Activated CD4-positive, alpha-beta T cell treated with anti-CD3 and anti-CD28 coated beads for 36 hours (primary cell): ENCODE measurements at places on chromosomes 6 and 20. TPM values are rescaled to one million over a fixed set of nuclear protein-coding genes. Genes with fewer than 3 reads are reported as not detected.

The AFDN gene
- 11.9 TPM for total RNA-seq

The EDN3 gene
- total RNA-seq: 0.11 TPM

The GRIK2 gene
- not detected for total RNA-seq

The NFS1 gene
- 44.6 TPM for total RNA-seq

The MUC22 gene
- total RNA-seq: not detected

The TREM2 gene
- not detected for total RNA-seq

The TBC1D32 gene
- 9.9 TPM for total RNA-seq

The XKR7 gene
- not detected for total RNA-seq

The BEND6 gene
- total RNA-seq: not detected

The ZNF133 gene
- total RNA-seq: 10.1 TPM

The ARMH2 gene
- not detected for total RNA-seq

The EPPIN gene
- total RNA-seq: not detected

The GRM4 gene
- 0.11 TPM for total RNA-seq

The KCNB1 gene
- total RNA-seq: not detected

The RANBP9 gene
- total RNA-seq: 50.8 TPM

The LPIN3 gene
- total RNA-seq: 4.0 TPM

The PKIB gene
- 3.1 TPM for total RNA-seq

The SLC22A1 gene
- total RNA-seq: 1.2 TPM
